Activated CD4-positive, alpha-beta T cell treated with anti-CD3 and anti-CD28 coated beads, Interleukin-2, amount 50 U/mL, for 24 hours (primary cell): ENCODE measurements at places on chromosomes 1 and 21.

DNA sequence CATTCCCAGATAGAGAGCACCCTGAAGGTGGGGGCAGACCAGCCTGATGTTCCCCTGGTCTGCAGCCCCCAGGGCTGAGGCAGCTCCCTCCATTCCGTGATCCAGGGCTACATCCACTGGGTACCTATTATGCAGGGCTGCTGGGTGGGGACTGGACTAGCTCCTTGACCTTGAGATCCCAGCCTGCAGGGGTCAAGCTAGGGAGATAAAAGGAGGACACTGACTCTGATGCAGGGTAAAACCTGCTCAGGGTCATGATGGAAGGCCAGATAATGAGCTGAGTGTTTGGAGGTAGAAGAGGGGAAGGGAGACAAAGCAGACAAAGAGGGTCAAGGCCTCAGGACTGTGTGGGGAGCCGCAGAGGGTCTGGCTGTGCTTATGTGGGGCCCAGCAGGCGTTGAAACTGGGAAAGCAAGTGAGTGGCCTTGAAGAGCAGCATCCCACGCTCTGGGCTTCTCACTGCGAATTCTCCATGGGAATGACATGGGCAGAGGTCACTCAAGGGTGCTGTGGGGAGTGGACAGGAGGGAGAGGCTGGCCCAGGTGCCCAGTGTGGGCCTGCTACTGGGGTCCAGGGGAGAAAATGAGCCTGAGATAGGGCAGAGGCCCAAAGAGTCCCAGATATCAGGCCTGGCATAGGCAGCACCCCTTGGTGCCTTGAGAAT lies 9.7 kb downstream of the FOXO6 start:
- no peak for DNase-seq

DNA sequence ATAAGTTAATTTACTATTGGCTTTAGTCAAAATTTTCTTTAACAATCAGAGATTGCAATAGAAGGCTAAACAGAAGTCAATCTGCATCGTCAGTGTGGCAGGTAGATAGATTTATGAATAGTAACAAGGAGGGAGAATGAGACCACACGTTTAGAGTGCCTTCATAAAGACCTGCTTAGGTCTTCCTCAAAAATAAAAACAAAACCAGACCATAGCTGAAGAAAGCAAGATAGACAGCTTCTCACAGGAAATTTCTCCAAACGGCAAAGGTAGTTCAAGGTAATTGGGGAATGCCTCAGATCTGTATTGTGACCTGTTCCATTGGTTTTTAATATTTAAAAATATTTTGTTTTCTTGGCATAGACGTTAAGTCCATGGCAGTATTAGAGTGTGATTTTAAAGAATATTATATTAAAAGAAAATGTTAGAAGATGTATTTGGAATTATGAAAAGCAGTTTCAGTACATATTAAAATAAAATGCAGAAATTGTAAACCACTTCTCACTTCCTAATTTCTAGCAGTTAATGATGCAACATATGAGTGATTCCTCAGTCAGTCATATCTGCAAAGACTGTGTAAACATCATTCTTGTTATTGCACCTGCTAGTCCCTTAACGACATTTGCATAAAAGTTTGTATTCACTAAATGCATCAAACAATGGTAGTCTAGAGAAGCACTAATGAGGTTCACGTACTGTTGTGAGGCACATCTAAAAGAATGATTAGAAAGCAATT lies 278.0 kb downstream of the HLX start:
- no peak for DNase-seq

GRCh38 chr1:160325252-160325651 lies 17.8 kb downstream of the COPA start:
- no peak for DNase-seq

DNA sequence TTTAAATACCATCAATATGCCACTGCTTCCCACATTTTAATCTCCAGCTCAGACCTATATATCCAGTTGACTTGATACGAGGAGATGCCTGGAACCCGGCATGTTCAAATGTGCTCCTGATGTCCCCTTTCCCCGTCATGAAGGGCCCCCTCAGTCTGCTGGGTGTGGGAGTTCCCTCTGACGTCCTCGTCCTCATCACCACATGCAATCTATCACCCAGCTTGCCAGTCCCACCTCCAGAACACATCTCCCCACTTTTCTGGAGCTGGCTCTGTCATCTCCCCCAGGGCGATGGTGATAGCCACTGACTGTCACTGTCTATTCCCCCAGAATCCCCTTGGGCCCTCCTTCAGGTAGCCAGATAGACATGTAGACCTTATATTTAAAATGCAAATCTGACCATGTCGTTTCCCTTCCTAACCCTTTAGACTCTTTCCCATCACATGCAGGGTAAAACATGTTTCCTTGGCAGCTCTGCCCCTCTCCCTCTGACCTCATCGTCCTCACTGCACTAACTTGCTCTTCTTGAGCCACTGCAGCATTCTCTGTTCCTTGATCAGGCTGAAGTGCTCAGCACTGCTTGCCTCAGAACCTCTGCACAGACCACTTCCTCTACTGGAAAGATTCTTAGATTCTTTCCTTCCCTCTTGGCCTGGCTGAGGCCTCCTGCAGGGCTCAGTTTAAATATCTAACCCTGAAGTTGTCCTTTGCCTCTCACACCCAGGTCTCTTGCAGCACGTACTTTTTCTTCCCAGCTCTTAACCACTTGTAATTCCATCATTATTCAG lies 7.4 kb downstream of the AZIN2 start:
- no peak for DNase-seq

DNA sequence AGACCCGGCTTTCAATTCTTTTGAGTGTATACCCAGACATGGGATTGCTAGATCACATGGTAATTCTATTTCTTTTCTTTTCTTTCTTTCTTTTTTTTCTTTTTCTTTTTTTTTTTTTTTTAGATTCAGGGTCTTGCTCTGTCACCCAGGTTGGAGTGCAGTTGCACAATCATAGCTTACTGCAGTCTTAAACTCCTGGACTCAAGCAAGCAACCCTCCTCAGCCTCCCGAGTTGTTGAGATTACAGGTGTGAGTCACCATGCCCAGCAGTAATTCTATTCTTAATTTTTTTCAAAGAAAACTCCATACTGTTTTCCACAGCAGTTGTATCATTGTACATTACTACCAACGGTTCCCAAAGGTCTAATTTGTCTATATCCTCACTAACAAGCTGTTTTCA lies 13.5 kb upstream of the RNF186 start:
- no peak for DNase-seq

DNA sequence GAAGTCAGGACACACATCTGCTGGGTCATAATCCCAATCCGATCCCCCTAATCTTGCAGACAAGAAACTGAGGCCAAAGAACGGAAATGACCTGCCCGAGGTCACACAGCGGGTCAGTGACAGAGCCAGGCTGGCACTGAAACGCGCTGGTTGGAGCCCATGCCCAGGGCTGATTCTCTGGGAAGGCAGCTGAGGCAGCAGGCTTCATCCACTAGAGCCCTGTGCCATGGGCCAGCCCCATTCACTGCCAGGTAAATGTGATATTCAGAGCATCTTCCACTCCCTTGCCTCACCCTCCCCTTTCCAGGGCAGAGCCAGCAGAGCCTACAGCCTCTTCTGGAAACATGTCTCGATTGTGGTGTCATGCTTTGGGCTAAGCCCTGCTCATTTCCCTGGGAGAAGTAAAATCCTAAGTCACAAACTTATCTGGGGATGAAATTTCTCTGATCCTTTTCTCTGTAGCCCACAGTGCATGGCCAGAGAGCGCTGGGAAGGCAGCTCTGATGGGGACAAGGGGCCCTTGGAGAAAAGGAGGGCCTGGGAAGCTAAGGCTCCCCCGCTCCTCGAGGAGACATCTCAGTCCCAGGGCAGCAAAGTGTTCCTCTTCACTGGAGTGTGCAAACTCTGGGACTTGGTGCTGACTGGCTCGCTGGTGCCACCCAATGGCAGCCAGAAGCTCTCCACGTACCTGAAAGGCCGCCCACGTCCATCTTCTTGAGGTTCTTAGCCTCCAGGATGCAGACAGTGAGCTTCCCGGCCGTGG lies 110.4 kb downstream of the SYT2 start:
- no peak for DNase-seq

- DNase-seq: no peak
These were observed 155.9 kb upstream of the RUNX1 start for GRCh38 chr21:35204850-35205541.

- no peak for DNase-seq
These were observed 17.6 kb downstream of the USP33 start for GRCh38 chr1:77742011-77742555.

- no peak for DNase-seq
These were observed 8.4 kb downstream of the MYBPH start for GRCh38 chr1:203167026-203167912.

GRCh38 chr1:112253366-112253765 lies 142.6 kb upstream of the CTTNBP2NL start:
- no peak for DNase-seq

DNA sequence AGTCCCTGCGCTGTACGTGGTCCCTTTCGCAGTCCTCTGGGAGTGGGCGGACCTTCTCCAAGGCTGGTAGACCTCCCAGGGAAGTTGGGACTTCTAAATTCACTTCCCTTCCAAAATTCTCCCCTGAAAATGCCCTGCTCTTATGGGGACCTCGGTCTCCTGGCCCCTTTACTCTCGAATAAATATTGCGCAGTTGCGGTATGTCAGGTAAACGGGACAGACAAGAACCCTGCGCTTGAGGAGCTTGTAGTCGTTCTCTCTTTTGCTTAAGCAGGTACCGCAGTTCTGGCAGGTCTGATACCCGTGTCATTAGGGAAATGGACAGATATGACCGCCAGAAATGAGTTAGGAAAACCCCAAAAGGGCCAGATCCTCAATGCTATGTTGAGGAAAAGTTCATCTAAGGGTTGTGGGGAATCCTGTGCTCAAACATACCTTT lies 561 bp downstream of the KIF2C start:
- no peak for DNase-seq
